ENCODE measurements at places on chromosomes 4 and X. TPM values are rescaled to one million over a fixed set of nuclear protein-coding genes. Genes with fewer than 3 reads are reported as not detected.
A peak's percentile ranks its signal among the peaks of the same experiment; 100 is the strongest.

- DNase-seq: no peak
These were observed 33.5 kb upstream of the CYP2U1 start for GRCh38 chr4:107897823-107898222.

DNA sequence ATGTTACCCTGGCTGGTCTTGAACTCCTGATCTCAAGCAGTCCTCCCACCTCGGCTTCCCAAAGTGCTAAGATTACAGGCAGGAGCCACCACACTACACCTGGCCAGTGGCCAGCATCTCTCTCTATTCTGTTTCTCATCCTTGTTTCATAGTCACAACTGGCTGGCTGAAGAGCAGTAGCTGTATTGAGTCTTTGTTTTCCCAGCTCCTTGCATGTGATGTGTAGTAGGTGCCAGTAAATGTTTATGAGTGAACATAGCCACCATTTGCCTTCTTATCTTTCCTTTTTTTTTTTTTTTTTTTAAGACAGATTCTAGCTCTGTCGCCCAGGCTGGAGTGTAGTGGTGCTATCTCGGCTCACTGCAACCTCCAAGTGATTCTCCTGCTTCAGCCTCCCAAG, 23.6 kb downstream of the NUDT9 start:
- no peak for DNase-seq

GRCh38 chrX:23514082-23514481, 153.2 kb upstream of the PRDX4 start:
- DNase-seq: no peak

DNA sequence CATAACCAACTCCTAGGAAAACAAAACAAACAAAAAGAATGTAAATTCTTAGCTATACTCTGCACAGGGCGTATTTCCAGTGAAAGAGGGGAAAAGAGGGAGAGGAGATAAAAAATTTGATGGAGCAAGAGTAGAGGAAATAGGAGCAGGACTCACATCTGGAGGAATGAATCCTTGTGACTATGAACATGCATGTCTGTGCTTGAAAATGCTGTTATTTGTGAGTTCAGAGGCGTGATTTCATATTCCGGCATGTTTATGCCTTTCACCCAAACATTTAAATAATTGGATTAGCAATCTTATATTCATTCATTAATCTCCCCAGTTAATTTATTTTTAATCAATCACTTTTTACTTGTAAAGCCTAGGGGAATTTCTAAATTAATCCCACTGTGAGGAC, 11.2 kb upstream of the NUDT11 start:
- no peak for DNase-seq

GRCh38 chr4:146442801-146443200, 78.9 kb downstream of the SLC10A7 start:
- no peak for DNase-seq

GRCh38 chr4:26330186-26330787, 9.5 kb downstream of the RBPJ start:
- DNase-seq: no peak

DNA sequence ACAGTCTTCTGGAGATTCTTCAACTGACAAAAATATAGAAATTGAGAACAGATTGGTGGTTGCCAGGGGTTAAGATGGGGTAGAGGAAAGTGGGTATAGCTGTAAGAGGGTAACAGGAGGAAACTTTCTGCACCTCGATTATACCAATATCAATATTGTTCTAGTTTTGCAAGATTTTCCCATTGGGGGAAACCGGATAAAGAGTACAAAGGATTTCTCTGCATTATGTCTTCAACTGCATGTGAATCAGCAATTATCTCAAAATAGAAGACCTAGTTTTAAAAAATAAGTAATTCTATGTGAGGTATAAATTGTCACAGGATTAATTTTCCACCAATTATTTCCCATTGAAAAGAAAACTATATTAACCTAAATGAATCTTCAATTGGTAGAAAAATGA, 65.7 kb downstream of the LRBA start:
- no peak for DNase-seq

DNA sequence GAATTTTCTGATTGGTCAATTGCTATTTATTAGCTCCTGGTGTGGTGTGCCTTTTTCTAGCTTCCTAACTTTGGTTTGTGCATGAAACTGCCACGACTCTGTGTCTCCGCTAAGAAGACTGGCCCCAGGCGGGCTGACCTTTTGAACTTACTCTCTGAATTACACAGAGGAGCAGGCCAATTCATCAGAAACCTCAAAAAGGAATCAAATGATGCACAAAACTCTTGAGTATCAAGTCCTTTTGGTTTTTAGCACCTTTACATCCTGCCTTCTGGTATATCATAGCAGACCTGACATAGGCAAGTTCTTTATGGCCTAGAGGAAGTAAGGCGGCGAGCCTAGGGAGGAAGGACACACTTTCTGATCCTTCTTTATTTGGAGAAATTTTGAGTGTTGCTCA, 17.6 kb downstream of the TKTL1 start:
- DNase-seq: no peak

DNA sequence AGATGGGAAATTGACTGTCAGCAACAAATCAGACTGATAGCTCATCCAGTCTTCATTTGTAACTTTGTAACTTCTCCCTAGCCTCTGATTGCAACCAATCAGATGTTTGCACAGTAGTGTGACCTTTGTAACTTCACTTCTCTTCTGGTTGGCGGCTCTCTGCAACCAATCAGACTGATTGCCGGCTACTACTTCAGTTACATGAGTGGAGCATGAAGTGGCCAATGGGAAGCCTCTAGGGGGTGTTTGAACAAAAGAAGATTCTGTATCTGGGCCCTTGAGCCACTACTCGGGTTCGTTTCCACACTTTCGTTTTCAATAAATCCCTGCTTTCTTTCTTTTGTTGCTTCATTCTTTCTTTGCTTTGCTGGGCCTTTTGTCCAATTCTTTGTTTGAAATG, 1285.8 kb downstream of the TECRL start:
- DNase-seq: peak; percentile 4

DNA sequence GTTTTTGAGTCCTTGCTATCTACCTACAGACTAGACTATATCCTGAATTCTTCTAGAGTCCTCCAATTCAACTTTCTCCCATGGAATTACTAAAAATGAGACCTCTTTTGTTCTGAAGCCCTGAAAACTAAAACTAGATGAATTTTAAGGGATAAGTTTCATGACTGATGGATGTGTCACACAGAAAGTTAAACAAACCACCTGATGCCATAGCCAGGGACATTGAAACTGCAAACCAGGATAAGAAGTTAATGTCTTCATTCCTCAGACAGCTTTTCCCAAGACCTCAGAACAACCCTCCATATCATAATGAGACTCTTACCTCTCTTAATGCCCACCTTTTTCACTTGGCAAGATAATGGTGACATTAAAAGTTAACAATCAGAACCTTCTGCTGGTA, 81.5 kb upstream of the PTPN13 start:
- no peak for DNase-seq

- DNase-seq: no peak
These were observed 17.4 kb downstream of the TLR10 start for GRCh38 chr4:38765382-38765781.

GRCh38 chrX:109696146-109696740, 36.8 kb downstream of the ACSL4 start:
- no peak for DNase-seq

DNA sequence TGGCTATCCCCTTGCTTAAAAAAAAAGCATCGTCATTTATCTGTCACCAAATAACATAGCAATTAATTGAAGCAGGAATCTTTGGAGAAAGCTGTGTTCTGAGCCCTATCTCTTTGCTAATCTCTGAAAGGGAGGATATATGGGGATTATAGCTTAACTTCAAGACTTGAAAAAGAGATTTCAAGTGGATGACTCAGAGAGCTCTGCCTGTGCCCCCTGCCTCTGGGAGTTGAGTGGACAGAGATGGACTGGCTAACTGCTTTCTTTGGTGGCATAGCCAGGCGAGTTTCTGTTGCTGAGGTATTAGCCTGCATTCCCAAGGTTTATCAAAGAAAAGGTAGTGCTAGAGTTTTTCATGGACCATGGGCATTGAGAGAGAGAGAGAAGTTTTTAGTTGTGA, 91.6 kb downstream of the DDIT4L start:
- no peak for DNase-seq

The CNOT6L gene
- total RNA-seq: 20.2 TPM

The GAR1 gene
- total RNA-seq: 30.8 TPM

The MAGEA12 gene
- total RNA-seq: not detected

The ZFYVE28 gene
- 0.70 TPM for total RNA-seq

The DCLK2 gene
- 2.9 TPM for total RNA-seq

The RPL10 gene
- total RNA-seq: 2,086 TPM

Data from Caco-2 (cell line).